ENCODE measurements at places on chromosomes 11 and 22. TPM values are rescaled to one million over a fixed set of nuclear protein-coding genes. Genes with fewer than 3 reads are reported as not detected.

OR5B21 gene
- not detected for total RNA-seq

BIRC3 gene
- total RNA-seq: 3.4 TPM

DNA sequence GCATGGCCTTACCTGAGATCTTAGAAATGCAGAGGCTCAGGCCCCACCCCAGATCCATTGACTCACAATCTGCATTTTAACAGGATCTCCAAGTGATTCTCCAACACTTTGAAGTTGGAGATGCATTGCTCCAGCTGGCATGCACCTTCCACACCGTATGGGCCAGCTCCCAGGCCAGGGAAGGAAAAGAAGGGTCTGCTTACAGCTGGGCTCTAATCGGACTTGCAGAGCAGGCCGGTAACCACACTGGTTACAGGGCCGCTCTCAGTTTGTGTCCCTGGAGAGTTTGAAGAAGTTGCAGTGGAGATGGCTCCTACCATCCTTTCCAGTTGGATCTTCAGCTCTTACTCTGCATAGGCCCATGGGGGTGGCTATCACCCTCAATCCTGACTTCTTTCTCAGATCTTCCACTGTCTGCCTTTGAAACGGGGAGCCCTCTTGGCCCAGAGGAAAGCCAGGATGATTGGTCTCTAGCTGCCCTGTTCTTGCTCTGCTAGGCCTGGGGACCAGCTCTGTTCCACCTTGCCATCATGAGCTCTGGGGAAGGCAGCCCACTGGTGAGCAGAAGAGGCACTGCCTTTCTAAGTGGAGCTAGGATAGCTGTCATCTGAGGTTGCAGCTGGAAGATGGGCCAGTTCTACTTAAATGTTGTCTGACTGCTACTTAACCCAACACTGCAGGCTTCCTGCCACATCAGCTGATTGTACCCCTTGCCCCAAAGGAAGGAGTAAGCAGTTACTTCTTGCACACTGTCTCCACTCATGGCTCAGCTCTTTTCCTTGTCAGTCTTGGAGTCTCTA lies 105.6 kb upstream of the NAV2 start:
- DNase-seq: no peak

DNA sequence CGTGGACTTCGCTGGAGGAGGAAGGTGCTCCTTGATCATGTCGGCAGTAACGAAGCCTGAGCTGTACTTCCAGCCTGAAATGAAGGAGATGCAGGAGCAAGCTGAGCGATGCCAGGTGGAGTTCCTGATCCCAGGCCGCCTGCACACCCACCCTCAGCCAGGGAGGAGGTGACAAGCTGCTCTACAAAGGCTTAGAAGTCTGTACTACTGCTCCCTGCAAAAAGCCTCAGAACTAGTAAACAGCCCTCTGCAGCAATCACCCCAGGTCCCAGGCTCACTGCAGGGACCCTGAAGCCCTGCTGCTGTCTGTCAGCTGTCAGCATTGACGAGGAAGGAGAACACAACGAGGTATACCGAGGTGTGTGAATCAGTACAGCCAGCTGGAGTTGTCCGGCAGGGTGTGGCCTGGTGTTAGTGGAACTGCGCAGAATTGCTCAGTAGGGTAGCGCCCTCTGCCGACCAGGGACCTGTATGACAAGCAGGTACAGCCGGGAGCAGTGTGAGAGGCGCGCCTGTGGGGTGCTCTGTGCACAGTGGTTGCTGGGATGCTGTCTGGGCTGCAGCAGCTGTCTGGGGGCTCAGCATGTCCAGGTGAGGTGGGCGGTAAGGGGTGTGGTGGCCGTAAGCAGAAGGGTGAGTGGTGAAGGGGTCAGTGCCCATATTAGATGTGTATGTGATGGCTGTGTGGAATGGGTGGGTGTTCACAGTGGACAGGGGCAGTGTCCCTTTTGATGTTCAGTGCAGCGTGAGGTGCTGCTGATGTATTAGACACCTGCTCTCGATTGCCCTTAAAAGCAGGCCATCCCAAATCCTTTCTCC lies 7.6 kb downstream of the CYB5R2 start:
- peak; percentile 71 for DNase-seq

DNA sequence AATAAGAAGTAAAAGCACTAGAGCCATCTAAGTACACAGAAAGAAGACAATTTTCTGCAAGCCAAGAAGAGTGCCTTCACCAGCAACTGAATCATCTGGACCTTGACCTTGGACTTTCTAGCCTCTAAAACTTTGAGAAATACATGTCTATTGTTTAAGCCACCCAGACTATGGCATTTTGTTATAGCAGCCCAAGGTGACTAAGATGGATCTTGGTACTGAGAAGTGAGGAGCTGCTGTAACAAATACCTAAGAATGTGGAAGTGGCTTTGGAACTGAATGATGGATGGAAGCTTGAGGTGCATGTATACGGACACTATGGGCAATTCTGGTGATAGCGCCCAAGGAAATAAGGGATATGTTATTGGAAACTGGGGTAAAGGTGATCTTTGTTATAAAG lies 14.9 kb downstream of the CFAP300 start:
- no peak for DNase-seq

GRCh38 chr11:33658195-33658900 lies 42.3 kb downstream of the C11orf91 start:
- no peak for DNase-seq

GRCh38 chr11:72045849-72046248 lies 34.5 kb downstream of the NUMA1 start:
- no peak for DNase-seq

DNA sequence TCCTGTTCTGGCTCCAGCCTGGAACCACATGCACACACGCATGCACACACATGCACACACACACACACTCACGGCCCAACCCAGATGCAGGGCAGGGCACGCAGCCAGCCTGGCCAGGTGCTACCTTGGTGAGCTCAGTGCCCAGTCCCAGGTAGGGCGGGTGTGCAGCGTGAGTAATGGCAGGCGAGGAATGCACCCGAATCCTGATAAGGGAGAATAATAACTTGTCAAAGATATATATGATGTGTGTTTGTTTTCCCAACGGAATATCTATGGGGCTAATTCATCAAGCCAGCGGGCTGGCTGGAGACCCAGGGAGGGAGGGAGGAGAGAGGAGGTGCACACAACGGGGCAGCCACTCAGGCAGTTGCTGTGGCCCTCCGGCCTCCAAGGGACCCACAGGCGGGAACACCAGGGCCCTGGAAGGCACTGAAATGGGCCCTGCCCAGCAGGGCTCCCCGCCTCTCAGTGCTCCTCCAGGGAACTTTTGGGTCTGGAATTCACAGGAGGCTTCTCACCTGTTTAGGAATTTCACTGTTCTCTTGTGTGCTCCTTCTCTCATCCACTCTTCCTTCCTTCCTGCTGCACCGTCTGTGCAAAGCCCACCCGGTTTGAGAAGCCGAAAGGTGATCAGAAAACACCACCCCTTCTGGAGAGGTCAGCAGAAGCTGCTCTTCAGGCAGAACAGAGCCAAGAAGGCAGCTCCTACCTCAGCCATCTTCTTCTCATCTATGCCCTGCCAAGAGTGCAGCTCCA lies 79.0 kb downstream of the BUD13 start:
- DNase-seq: no peak

DNA sequence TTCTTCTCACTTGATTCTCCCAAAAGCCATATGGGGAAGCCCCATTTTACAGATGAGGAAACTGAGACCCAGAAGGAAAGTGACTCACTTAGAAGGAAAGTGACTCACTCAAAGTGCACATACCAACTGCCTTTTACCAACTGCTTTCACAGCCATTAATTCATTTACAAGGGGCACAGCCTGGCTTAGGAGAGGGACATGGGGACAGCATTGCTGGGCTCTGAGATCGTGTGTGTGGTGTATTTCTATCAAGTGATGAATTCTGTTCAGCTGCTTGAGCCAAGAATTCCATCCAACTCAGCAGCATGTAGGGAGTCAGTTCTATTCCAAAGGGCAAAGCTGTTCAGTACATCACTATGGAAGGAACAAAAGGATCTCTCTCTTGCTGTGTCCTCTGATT lies 23.5 kb upstream of the PAK1 start:
- DNase-seq: no peak

Measured in heart right ventricle (tissue), 16 donors.